NCI-H2171 (cell line): ENCODE measurements at places on chromosomes 3 and 15.

- DNase-seq, result no peak
Measured at GRCh38 chr3:172536993-172537419, 13.8 kb upstream of the TNFSF10 start.

DNA sequence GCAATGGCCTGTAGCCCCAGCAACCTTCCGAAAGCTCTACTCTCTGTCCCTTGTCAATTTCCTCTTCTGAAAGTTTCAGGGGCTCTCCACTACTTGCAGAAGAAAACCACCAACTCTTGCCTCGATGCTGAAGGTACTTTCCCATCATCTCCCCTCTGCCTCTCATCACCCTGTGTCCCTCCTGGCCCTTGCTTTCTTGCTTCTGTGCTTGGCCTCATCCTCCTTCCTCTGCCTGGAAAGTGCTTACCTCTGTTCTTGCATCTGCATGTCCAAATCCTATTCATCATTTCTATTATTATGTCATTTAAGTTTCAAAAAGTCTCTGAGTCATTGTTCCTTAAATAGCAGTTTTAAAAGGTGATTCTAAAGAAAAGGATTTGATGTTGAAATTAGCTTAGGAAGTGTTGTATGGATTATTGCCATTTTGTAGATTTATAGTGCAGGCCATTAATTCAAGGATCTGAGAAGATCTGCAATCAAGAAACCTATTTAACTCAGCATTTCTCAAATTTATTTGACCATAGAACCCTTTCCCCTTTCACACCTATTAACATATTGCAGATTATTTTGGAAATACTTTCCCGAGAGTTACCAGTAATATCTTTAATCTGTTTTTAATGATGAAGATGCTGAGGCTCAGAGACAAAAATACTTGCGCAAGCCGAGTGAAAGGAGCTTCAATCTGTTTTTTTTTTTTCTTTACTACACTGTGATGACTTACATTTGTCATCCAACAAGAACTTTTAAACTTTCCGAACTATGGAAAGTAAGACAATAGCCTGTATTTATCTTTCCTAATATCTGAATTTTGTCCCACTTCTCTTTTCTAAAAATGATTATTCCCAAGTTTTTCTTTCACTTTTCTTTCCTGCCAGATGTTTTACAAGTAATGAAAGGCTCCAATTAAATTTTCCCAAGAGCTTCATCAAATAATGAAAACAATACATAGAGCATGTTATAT is 22.3 kb upstream of the CFAP161 start:
- no peak for DNase-seq

DNA sequence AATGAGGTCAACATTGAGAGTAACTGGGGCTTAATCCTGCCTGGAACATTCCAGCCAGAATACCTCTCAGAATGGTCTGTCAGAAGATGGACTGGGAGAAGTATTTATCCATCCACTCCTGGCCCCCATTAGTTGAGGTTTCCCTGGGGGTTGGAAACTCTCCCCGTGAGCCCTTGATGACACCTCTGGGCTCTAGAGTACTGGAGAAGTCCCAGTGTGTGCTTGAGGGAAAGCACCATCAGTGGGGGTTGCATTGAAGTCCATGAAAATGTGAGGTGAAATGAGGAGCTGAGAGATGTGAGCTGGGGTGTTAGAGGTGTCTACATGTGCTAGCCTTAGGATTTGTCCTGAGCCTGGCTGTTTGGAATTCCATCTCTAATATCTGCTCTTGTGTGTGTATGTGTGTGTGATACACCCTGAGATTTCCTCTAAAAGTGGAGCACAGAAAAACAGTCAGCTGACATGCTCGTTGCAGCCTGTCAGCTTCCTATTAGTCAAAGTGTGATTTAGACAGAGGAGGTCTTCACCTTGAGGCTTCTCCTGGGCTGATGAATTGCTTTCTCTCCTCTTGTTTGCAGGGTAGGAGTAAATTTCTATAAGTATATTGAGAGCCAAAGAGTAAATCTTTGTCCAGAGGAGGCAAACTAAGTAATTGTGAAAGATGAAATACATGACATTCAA is 67.6 kb downstream of the NR1D2 start:
- no peak for DNase-seq

- no peak for DNase-seq
Measured at GRCh38 chr15:101217446-101217845, 34.4 kb downstream of the CHSY1 start.

DNA sequence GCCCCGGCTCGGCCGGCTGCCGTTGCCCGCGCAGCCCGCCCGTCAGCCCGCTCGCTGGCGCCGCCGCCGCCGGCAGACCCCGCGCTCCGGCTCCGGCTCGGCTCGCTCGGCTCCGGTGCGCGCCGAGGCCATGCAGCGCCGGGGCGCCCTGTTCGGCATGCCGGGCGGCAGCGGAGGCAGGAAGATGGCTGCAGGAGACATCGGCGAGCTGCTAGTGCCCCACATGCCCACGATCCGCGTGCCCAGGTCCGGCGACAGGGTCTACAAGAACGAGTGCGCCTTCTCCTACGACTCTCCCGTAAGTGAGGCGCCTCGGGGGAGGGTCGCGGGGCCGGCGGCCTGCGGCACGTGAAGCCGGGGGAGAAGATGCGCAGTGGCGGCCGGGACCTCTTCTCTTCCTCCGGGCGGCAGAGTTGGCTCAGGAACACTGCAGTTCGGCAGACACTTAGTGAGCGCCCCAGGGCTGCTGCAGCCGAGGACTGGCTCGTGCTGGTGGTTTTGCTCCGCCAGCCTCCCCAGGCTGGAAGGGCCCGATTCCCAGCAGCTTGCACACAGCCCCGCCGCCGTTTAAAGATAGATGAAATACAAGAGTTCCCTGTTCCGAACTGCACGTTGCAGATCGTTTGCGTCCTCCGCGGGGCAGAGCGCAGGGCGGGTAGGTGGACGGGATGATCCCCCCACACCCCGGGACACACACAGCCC is 407 bp downstream of the USP13 start:
- peak; percentile 67 for DNase-seq

GRCh38 chr3:194632809-194633348 is 340 bp downstream of the TMEM44 start:
- DNase-seq, result peak; percentile 41

- no peak for DNase-seq
Measured at GRCh38 chr3:85432081-85432480, 473.3 kb downstream of the CADM2 start.

DNA sequence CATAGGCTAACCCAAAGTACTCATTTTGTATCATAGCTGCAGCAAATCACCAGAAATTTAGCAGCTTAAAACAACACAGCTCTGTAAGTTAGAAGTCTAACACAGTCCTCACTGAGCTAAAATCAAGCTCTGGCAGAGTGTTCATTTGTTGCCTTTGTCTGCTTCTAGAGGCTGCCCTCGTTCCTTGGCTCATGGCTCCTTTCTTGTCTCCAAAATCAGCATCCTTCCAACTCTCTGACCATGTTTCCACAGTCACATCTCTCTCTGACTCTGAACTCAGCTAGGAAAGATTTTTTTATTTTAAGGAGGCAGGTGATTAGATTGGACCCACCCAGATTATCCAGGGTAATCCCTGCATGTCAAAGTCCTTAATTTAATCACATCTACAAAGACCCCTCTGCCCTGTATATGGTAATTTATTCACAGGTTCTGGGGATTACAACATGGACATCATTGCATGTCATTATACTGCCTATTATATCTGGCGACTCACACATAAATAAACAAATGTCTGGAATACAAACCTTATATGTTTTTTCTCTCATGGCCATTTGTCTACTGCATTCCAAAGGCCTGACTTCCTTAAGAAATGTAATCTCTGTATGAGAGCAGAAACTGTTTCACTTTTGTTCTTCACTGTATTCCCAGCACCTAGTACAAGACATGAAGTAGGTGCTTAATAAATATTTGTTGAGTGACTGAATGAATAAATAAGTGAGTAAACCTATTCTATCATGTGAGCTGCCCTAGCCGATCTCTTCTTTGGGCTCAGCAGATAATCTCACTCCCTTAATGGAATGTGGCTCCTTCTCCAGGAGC is 15.1 kb upstream of the UACA start:
- no peak for DNase-seq

GRCh38 chr3:12656193-12656592 is 7.7 kb downstream of the RAF1 start:
- DNase-seq, result no peak

DNA sequence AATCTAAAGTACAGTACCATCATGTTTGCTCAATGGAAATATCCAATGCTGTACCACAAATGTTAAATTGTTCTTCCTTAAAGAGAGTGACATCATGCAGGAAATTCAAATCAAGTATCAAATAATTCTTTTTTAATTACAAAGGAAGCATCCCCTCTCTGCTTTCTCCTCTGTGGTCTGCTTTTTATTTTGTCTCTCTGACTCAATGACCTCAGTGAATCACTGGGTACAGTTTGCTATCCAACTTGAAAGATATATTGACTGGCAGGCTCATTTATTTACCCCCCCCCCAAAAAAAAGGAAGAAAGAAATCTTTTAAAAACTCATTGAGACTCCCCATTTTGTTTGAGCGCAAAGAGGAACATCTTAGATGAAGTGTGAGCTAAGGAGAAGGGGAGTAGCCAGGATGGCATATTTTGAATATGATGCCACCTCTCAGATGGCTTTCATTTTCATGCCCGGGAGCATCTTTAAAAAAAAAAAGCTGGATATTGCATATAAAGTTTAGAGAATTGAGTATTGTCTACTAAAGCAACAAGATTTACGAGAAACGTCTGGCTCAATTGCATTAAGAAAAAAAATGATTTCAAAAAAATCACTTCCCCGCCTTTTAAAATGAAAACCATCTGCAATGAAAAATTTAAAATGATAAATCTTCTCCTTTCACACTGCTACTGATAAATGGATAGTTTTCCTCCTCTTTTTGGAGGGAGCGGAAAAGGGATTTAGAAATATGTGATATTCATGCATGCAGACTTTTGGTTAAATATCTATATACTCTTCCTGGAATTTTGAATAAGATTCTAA is 307.1 kb upstream of the DPH6 start:
- DNase-seq, result no peak

DNA sequence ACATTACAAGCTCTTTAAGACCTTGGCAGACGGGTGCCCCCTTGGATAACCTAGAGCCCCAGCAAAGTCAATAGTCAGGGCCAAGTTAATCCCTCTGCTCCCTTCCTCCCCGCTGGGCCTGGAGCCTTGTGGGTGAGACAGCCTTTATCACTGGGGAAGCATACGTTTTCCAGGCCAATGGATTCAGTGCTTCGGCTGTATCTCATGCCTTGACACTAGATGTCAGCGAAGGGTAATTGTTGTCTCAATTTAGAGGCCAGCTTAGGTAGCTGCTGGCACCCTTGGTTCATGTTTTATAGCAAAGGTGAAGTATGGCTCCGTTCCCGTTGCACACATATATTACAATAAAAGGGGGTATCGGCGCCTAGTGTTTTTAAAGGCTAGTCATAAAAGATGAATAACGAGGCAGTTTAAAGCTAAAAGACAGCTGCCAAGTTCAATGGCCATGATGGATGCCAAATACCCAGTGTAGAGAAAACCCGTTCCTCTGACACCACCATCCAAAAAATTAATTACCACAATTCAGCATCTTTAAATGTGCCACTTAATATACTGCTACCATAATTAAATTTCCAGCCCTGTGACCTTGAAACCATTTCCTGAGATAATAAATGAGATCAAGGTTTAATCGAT is 52.3 kb upstream of the BNIP2 start:
- DNase-seq, result no peak

GRCh38 chr3:38124324-38125122 is 12.4 kb downstream of the ACAA1 start:
- DNase-seq, result no peak

DNA sequence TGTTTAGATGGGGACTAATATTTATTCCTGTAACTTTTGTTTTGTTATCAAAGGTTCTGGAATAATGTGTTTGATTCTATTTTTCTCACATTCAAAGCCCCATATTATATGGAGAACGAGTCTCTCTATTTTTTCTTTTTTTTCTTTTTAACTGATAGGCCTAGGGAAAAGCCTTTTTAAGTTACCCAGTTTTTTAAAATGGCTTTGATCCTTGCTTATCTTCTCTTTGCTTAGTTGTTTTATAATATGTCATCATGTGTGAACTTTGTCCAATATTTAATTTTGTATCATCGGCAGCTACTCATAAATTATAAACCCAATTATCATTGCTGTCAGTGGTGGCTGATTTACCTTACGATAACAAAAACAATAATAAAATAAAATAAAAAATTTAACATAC is 610.3 kb upstream of the BCHE start:
- no peak for DNase-seq

- no peak for DNase-seq
Measured at GRCh38 chr3:114481113-114481512, 187.3 kb downstream of the TIGIT start.

DNA sequence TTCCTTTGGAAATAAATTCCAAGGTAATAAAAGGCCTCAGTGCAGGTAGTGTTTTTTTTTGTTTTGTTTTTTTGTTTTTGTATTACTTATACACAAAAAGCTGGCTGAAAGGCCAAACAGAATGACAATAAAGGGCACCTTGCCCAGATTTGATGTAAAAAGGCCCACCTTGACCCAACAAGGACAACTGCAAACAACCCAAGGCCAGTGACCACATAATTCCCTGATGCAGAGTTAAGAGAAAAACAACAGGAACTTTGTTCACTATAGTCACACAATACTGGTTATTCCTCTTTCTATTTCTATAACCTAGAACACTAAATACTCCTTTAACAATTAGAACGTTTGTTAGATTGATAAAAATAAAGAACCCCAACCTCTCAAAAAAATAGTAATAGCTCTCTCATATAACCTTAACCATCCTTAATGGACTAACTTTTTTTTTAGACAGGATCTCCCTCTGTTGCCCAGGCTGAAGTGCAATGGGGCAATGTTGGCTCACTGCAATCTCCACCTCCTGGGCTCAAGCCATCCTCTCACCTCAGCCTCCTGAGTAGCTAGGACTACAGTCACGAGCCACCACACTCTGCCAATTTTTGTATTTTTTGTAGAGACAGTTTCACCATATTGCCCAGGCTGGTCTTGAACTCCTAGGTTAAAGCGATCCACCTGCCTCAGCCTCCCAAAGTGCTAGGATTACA is 113.3 kb downstream of the MAGI1 start:
- no peak for DNase-seq

- no peak for DNase-seq
Measured at GRCh38 chr3:77283108-77283507, 243.2 kb downstream of the ROBO2 start.

DNA sequence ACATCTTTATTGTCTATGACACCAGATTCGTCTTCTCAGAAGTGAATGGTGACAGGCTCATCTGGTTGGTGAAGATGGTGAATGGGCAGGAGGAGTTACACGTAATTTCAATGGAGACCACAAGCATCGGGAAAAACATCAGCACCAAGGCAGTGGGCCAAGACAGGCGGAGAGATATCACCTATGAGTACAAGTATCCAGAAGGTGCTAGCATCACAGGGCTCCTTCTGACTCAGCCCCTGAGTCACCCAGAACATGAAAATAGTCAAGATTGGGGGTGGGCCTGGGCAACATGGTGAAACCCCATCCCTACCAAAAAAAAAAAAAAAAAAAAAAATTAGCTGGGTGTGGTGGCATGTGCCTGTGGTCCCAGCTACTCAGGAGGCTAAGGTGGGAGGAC is 32.6 kb downstream of the TGM4 start:
- DNase-seq, result no peak

- no peak for DNase-seq
Measured at GRCh38 chr15:39312984-39313383, 267.9 kb upstream of the THBS1 start.
